GM23338 (cell line): ENCODE measurements at places on chromosomes 12 and 14. TPM values are rescaled to one million over a fixed set of nuclear protein-coding genes. Genes with fewer than 3 reads are reported as not detected.

DNA sequence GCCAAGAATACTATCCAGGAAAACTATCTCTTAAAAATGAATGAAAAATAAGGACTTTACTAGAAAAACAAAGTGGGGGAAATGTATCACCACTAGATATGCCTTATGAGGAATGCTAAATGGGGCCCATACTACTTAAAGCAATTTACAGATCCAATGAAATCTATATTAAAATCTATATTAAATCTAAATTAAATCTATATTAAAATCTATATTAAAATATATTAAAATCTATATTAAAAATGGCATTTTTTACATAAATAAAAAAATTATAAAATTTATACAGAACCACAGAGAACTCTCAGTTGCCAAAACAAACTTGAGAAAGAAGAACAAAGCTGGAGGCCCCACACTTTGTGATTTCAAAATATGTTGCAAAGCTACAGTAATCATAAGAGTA, 234.5 kb downstream of the RPL10L start:
- no peak for DNase-seq

Gene HHIPL1
- 1.6 and 2.0 TPM in 2 replicates for total RNA-seq

DNA sequence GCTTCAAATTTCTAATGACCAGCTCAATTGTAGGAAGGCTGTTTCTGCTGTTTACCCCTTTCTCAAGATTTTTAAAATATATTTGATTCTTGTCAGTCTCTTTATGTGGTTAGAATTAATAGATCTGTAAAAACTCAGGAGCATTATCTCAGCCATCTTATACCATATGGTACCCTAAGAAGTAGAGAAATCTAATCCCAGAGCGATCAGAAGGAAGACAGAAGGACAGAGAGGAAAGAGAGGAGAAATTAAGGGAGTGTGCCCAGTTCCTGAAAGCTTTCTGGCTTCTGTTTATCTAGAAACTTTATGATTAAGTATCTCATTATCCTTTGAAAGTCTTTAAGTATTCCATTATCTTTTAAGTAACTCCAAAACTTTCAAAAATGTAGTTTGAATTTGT, 152.1 kb upstream of the NAV3 start:
- DNase-seq: no peak

Gene OTX2
- total RNA-seq: 21.2 and 23.9 TPM in 2 replicates

Gene METAP2
- 111 and 130 TPM in 2 replicates for total RNA-seq

GRCh38 chr12:49979016-49979586, 6.4 kb downstream of the AQP6 start:
- DNase-seq: no peak

DNA sequence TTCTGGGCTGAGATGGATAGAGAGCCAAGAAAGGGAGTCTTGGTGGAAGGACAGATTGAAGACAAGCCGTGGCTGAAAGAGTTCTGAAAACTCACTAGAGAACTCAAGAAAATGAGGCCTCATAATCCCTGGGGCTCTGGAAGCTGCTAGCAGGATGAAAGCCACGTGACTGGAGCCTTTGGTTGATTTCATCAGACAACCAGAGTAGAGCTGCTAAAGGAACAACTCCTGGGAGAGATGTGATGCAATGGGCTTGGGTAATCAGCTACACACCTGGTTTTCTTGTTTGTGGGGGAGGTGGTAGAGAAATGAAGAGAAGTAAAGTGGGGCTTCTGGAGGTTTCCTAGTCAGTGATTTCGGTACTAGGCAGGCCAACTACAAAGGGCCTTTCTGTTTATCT, 13.4 kb downstream of the CSRNP2 start:
- DNase-seq: no peak

Gene NCAPD2
- 217 and 389 TPM in 2 replicates for total RNA-seq

GRCh38 chr14:84390010-84390409, 1139.9 kb upstream of the FLRT2 start:
- DNase-seq: no peak

DNA sequence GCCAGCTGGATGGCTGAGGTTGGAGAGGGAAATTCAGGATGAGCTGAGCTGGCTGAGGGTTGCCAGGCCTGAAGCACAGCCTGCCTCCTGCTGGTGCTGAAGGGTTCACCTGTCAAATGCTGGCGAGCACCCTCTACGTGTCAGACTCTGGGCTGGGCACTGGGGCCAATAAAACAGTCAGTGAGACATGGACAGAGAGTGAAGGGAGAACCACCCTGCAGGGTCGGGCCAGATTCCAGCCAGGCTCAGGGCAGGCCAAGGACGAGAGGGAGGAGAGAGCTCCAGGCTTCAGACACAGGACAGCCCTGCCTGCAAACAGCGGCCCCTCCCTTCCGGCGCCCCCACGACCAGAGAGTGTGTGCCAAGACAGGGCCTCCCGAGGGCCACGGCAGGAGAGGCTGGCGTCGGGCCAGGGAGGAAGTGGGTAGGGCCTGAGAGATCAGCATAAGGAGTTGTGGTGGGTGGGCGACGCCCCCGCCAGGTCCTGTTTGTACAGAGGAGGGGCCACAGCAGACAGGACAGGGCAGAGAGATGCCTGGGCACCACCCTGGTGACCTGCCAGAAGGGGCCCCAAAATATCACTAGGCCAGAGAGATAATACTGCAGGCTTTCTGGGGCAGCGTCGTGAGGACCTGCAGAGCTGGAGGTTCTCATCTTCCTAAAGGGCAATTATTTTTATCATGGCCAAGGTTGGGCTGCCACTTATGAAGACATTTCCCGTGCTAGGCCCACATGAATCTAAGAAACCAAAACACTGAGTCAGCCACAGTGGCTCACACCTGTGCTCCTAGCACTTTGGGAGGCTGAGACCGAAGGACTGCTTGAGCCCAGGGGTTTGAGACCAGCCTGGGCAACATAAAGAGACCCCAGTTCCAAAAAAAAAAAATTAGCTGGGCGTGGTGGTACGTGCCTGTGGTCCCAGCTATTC, 73.1 kb upstream of the GPR68 start:
- DNase-seq: no peak

DNA sequence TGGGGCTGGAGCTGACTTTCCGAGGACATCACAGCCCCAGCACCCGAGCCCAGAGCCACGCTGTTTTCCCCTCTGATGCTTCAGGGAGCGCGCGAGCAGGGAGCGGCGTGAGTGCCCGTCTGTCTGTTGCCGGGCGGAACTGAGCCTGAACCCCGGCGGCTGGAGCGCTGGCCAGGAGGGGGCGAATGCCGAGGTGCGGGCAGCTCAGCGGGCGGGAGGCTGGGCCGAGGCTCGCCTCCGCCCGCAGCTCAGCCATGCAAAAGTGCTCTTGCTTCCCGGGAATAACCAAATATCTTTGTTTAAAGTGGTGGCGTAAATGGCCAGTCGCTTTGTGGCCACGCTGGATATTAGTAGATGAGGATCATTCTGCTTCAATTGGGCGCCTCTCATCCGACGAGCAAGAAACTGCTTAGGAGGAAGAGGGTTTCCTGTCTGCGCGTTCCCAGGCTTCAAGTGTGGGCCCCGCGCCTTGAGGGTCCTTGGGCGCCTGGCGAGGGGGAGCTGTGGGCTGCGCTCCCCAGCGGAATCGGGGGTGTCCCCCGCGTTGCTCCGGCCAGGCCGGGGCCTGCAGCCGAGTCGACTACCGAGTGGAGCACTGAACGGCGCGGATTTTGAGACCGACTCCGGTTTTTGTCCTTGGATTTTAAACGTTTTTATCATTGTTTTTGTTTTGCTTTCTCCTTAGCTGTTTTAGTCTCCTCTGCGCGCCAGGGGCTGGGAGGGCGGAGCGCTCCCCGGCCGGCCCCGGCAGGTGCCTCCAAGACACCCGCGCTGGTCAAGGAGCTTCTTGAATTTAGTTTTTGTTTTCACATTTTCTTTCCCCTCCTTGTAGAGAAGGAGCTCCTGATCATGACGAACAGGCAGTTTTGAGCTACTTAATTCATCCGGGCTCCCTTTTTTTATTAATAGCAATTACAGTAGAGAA, 831 bp upstream of the NKX2-1 start:
- peak; percentile 82 for DNase-seq

GRCh38 chr12:109504068-109504467, 26.6 kb downstream of the UBE3B start:
- no peak for DNase-seq

Gene BEGAIN
- 2.4 and 6.6 TPM in 2 replicates for total RNA-seq

Gene SLC17A8
- total RNA-seq: 0.24 TPM in 1 of 2 replicates, not detected in the other

DNA sequence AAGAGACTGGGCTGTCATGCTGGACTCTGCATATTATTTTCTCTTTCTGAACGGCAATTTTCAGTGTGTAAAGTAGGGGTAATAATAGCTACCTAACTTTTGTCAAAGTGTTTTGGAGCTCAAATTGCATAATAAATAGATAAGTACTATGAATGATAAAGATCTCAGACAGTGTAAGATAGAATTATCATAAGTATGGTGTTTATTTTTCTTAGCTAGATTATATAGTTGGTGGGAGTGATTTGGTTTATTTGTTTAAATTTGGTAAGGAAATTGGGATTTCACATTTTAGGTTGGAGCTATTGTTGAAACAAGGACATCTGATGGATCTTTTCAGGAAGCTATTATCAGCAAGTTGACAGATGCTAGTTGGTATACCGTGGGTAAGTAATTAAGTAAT, 7.4 kb downstream of the ARID4A start:
- DNase-seq: no peak

Gene ENDOU
- total RNA-seq: not detected in 2 replicates

GRCh38 chr14:83894568-83894967, 1635.4 kb upstream of the FLRT2 start:
- peak; percentile 41 for DNase-seq

Gene MYO1H
- not detected in 2 replicates for total RNA-seq

GRCh38 chr14:41749429-41749828, 142.8 kb downstream of the LRFN5 start:
- no peak for DNase-seq

Gene FGF23
- total RNA-seq: 0.23 and 0.56 TPM in 2 replicates

- DNase-seq: peak; percentile 50
Observed at GRCh38 chr14:39673734-39674133, 241.5 kb upstream of the FBXO33 start.

Gene STRAP
- 229 and 236 TPM in 2 replicates for total RNA-seq

DNA sequence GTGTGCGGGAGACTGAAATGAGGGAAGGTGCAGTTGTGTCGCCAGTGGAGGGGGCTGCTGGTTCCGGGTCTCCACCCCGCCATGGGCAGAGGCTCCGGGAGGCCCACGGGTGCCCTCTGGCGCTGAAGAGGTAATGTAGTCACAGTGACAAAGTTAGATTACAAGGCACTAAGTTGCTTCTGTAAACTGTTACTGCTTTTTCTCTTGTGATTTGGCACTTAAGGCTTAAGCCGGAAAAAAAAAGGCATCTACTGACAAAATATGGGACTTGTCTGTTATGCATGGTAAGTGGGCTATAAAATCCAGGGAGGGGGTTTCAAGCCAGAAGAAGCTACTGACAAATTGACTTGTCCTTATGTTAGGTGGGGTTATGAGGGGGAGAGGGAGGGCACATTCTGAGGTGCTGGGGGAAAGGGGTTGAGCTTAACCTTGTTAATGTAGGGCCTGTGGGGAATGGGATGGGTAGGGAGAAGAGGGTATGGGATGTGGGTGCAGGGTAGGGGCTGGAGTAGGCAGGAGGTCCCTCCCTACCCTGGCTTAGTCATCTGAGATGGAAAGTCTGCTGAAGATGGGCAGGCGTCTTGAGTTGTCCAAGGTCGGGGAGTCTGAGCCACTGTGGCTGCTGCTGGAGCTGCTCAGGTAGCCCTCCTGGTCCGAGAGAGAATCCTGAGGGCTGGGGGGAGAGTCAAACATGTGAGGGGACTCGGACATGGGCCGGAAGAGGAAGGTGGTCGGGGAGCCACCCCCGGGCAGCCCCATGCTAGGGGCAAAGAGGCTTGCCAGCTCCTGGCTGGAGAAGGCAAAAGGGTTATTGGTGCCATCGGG, 3.7 kb downstream of the ZFP36L1 start:
- DNase-seq: peak; percentile 71

DNA sequence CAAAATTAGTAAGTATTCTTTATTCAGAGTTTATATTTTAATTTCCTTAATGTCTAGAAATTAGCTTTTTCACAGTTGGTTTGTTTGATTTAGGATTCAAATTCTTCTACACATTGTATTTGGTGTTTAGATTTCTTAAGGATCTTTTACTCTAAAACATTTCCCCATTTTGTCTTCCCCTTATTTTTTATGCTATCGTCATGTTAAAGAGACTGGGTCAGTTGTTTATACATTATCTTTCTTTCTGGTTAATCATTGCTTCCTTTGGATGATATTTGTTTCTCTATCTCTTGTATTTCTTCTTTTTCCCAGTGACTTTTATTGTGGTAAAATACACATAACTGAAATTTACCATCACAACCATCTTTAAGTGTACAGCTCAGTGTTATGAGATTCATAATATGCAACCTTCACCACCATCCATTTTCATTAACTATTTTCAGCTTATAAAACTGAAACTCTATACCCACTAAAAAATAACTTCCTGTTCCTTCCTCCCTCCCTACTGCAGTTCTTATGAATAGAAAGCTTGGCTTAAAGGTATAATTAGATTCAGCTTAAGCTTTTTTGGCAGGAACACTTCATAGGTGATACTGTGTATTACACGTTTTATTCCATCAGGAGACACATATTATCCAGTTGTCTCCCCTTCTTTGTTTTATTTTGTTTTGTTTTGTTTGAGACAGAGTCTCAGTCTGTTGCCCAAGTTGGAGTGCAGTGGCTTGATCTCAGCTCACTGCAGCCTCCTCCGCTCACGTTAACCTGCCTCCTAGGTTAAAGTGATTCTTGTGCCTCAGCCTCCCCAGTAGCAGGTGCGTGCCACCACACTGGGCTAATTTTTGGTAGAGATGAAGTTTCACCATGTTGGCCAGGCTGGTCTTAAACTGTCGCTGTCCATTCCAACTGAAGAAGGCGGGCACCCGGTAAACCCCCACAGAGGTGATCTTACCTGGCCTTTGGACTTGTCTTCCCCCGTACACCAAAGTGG, 45.0 kb downstream of the NOPCHAP1 start:
- no peak for DNase-seq

Gene KLRK1
- total RNA-seq: not detected in 2 replicates

- no peak for DNase-seq
Observed at GRCh38 chr12:56878010-56878339, 56.2 kb downstream of the SDR9C7 start.

Gene PTHLH
- total RNA-seq: not detected in 2 replicates

Gene UNC119B
- total RNA-seq: 48.2 and 51.3 TPM in 2 replicates

Gene ACADS
- total RNA-seq: 5.7 and 7.7 TPM in 2 replicates

Gene ASCL1
- total RNA-seq: 0.78 TPM in 1 of 2 replicates, not detected in the other

- DNase-seq: no peak
Observed at GRCh38 chr12:25695574-25695973, 142.5 kb upstream of the LMNTD1 start.

- no peak for DNase-seq
Observed at GRCh38 chr12:34233618-34234017, 211.3 kb downstream of the ALG10 start.

- no peak for DNase-seq
Observed at GRCh38 chr14:52348776-52349175, 34.7 kb downstream of the PTGER2 start.
